Lung (tissue), 17 donors: ENCODE measurements at places on chromosomes 3 and 15. TPM values are rescaled to one million over a fixed set of nuclear protein-coding genes. Genes with fewer than 3 reads are reported as not detected.
A peak's percentile ranks its signal among the peaks of the same experiment; 100 is the strongest.

The BSN gene
- total RNA-seq, result 0.68 TPM

DNA sequence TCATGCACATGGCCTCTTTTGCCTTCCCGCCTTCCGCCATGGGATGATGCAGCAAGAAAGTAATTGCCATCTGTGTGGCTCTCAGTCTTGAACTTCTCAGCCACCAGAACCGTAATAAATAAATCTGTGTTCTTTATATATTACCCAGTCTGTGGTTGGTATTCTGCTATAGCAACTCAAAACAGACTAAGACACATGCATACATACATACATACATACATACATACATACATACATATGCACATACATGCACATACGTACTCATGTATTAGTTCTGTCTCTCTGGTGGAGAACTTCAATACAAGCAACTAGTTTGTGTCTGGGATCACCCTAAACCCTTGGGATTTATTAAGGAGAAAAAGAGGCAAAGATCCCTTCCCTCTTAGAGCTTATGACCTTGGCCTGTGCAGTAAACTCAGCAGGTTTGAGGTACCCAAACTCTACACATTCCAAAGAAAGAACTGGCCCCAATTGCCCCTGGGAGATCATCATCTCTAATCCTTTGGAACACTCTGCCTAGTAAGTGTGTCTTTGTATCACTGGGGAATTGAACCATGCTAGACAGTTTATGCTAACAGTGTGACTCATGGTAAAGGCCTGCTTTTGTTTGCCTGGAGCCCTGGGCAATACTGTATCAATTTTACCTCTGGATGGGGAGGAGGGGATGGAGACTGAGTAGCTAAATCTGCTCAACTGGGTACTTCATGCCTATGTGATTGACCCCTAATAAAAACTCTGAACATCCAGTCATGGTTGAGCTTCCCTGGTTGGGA lies 115.6 kb upstream of the LMCD1 start:
- no peak for DNase-seq

- peak; percentile 48 for DNase-seq
Measured at GRCh38 chr15:63758341-63758740, 75.4 kb downstream of the HERC1 start.

The GRK7 gene
- total RNA-seq, result 0.06 TPM

GRCh38 chr15:77577366-77577950 lies 55.3 kb downstream of the LINGO1 start:
- peak; percentile 34 for DNase-seq

- DNase-seq, result no peak
Measured at GRCh38 chr3:184004476-184004875, 13.2 kb downstream of the ABCC5 start.

DNA sequence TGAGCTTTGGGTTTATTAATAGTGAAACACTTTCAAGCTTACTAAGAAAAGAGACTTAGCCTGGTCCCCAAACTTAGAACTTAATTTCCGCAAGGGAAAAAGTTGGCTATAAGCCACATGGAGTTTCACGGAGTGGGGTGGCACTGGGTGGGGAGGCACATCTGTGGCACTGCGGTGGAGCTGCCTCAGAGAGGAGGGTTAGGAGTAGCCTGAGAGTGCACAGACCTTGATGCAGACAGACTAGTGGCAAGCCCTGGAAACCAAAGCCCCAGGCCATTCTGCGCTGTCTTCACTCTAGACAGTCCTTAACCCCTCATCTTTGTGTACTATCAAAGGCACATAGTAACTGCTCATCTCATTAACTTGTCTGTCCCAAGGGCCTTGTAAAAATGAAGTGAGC lies 22.0 kb downstream of the CXCR6 start:
- DNase-seq, result no peak

DNA sequence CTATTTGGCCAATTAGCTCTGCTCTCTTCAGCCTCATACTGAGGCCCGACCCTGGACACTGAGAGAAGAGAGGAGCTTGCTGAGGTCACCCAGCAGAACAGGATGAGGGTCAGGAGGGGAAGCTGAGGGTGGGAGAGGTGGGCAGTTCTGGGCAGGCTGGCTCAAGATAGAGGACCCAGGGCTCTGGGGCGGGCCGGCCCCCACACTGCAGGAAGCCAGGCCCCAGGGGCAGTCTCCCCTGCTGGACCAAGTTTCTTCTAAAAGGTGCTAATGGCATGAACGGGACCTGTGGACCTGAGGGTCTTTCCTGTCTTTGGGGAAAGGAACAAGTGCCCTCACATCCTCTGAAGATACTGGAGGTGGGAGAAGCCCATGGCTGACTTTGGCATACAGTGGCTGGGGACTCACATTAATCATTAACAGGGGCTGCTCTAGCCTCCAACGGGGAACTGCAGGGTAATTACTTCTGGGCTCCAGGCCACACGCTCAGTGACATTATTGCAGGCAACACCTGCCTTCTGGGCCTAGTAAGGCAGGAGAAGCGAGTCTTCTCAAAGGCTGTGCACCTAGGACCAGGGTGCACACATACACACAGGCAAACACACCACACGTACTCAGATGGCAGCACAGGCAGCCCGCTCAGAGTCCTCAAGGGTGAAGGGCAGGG lies 10.6 kb downstream of the HCN4 start:
- DNase-seq, result peak; percentile 28

The SCAPER gene
- 32.0 TPM for total RNA-seq

The CCR8 gene
- total RNA-seq, result not detected

GRCh38 chr3:111956449-111956848 lies 22.4 kb upstream of the ABHD10 start:
- DNase-seq, result no peak

DNA sequence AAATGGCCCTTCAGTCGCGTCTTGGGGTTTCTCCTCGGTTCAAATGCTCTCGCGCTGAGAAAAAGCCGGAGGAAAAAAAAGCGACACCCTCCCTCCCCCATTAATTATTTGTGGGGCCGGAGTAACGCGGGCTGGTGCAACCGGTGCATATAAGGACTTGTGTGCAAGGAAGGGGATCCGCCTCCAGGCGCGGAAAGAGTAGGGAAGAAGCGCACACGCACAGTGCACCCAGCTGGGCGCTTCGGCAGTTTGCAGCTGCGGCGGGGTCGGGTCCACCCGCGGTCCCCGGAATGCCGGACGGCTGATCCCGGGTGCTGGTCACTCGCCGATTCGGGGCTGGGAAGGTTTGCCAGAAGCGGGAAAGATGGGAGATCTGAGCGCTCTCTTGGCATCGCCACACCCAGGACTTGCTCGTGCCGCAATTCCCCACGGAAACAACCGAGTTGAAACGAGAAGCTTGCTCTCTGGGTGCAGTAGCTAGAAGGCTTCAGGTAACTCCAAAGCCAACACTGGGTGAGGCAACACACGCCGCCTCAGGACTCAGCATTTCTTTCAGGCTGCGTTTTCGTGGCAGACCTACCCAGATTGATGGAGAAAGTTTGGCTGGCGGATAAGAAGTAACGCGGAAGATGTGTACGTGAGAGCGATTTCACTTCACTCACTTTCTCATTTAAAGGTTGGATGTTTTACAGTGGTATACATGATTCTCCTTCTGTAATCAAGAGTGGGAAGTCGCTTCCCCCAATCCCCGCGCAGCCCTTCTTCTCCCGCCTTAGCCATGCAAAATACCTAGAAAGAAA lies 720 bp upstream of the TNIK start:
- DNase-seq, result peak; percentile 48

- DNase-seq, result no peak
Measured at GRCh38 chr15:88400084-88400483, 67.1 kb downstream of the MRPL46 start.

- DNase-seq, result peak; percentile 86
Measured at GRCh38 chr3:69791919-69792399, 52.7 kb downstream of the MITF start.

- DNase-seq, result no peak
Measured at GRCh38 chr15:47186075-47186474, 531.2 kb upstream of the SEMA6D start.

DNA sequence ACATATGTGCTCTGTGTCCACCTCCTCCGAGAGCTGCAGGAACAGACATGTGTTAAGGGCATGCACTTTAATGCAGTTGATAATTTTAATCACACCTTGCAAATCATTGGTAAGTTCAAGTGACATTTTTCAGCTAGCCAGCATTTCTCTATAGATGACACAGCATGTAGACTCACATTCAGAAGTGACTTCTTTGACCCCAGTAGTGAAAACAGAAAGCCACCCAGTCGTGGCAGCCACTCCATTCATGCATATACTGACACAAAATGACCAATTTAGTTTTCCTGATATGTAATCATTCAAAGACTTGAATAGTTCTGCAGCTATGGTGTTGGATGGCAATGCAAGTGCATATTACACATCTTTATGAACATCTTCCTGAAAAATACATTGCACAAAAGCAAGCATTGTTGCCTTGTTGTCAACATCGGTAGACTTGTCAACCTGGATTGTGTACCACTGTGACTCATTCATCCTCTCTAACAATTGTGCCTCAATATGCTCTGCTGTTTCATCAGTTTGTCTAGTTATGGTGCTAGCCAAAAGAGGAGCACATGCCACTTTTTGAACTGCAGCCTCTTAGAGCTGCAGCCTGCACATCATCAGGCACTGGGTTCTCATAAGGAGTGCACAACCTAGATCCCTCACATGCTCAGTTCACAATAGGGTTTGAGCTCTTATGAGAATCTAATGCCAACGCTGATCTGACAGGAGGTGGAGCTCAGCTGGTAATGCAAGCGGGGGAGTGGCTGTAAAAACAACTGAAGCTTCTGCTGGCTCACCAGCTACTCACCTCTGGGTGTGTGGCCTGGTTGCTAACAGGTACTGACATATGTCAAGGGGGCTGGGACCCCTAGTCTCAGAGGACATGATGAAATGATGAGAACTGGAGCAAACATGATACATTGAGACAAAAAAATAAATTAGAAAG lies 622.0 kb downstream of the PYDC2 start:
- no peak for DNase-seq

DNA sequence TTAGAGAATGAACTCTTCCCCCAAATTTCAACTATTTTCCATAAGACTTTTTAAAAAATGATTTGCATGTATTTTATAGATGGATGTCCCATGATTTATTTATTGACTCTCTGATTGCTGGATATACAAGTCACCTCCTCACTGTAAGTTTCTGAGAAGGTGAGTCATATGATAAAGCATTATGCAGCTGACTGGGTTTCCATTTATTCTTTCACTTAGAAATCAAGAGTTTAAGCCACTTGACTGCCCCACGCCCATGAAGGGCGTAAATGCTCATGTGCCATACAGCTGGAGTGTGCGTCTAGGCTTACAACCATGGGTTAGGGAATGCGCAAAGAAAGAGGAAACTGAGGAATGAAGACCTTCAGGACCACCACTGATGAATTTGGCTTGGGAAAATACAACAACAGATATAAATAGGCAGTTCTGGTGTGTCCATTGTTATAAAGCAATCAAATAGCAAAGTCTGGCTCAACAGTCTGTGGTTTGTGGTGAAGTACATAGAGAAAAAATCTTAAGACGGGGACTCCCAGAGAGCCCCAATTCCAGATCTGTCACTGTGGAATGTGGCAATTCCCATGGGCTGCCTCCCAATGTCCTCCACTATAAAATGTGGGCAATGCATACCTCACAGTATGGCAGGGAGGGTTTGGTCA lies 20.3 kb downstream of the SLCO2A1 start:
- DNase-seq, result no peak

The UBXN7 gene
- total RNA-seq, result 36.0 TPM

GRCh38 chr3:98986073-98986472 lies 84.6 kb upstream of the DCBLD2 start:
- peak; percentile 34 for DNase-seq

The NUP210 gene
- 20.4 TPM for total RNA-seq

DNA sequence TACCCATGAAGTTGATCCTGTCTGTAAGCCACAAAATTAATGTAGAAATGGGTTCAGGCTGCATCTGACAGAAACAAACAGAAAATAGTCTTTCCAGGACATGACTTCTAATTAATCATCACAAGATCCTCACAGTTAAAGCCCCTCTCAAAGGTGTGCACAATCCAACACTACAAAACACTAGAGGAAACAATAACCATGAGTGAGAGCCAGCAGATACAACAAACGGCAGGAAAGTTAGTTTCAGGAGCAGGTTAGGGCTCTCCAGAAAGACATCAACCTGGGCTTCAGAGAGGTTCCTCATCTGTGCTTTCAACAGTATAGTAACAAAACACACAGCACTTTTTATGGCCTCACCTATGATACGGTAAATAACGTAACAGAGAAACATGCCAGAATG lies 42.8 kb downstream of the DPH3 start:
- no peak for DNase-seq

The RHOV gene
- total RNA-seq, result 8.5 TPM

- no peak for DNase-seq
Measured at GRCh38 chr15:85010071-85010385, 28.4 kb downstream of the PDE8A start.

DNA sequence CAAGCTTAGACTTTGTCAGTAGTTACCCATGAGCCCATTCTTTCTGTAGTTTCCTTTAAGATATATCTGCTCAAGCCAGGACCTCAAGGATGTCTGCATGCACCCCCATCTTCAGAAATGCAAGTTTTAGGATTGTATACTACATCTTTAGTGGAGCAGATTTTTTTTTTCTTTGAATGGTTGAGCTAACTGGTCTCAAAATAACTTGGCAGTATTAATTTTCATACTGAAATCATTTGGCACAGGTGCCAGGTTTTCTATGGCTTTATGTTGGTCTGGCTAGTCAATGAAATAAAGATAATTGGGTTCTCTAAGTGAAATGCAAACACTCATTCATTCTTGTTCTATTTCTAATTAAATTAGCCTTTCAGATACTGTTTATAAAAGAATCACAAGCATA lies 108.9 kb downstream of the ATG7 start:
- no peak for DNase-seq

GRCh38 chr3:184682671-184683070 lies 29.2 kb downstream of the MAGEF1 start:
- DNase-seq, result no peak

DNA sequence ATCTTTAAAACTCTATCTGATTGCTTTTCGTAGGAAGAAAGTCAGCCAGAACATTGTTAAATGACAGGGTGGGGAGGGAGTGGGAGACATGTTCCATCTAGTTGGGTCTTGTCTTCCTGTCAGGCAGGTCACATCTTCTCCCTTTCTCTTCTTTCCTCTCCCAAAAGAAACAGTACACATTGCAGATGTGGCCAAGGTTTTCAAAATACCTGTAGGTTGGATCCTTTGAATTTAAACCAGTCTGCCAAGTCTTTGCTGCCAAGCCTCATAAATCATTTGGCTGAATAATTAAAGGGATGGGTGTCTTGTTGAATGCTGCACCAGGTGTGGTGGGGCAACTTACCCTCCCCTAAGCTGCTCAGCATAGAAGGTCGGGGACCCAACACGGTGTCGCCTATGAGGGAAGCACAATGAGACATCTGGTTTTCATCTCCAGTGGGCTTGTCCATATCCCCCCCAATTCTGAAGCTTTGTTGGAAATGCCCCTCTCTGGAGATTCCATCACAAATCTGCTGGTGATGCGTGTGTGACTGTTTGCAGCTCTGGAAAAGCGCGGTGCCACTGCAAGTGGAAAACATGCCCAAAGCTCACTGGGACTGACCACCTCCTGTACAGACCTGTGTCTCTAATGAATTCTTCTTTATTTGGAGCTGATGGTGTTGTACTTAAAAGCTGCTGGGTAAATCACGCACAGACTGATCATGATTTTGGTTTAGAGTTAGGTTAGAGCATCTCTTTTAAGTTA lies 112.6 kb downstream of the FILIP1L start:
- DNase-seq, result no peak
